ENCODE measurements at places on chromosomes 3 and 15.
A peak's percentile ranks its signal among the peaks of the same experiment; 100 is the strongest.

DNA sequence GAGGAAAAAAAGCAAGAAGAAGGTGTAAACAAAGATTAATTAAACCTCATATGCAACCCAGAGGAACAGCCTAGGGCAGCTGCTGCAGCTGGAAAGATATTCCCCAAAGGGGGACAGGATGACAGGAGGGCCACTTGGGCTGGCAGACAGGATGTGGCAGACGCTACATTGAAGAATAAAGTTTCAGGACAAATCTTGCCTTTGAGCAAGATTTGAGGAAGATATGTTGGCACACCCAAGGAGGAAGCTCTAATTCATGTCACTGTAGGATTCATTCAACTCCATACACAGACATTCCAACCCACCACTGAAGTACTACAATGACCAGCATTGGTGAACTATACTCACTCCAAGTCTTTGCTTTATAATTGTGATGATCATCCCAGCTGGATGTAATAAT, 504.0 kb downstream of the SHQ1 start:
- peak; percentile 2 for DNase-seq

- DNase-seq, result no peak
Measured at GRCh38 chr3:127819086-127819485, 3.2 kb downstream of the MGLL start.

DNA sequence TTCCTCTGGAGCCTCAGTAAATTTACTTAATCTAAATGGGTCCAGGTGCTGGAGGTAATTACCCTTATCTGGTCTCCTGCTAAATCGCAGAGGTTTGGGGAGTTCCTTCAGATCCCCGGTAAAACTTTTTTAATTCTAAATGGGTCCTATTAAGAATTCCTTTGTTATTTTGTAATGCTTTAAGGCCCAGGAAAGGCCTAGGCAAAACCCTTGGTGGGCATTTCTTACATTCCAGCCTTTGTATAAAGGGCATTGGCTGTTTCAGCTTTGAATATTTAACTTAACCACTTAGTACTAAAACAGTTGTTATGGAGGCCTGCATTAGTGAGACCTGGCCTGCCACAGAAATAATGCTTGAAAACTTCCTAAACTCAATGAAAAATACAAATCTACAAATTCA, 14.9 kb upstream of the ZNF662 start:
- no peak for DNase-seq

- no peak for DNase-seq
Measured at GRCh38 chr3:157280786-157281185, 120.8 kb upstream of the CCNL1 start.

DNA sequence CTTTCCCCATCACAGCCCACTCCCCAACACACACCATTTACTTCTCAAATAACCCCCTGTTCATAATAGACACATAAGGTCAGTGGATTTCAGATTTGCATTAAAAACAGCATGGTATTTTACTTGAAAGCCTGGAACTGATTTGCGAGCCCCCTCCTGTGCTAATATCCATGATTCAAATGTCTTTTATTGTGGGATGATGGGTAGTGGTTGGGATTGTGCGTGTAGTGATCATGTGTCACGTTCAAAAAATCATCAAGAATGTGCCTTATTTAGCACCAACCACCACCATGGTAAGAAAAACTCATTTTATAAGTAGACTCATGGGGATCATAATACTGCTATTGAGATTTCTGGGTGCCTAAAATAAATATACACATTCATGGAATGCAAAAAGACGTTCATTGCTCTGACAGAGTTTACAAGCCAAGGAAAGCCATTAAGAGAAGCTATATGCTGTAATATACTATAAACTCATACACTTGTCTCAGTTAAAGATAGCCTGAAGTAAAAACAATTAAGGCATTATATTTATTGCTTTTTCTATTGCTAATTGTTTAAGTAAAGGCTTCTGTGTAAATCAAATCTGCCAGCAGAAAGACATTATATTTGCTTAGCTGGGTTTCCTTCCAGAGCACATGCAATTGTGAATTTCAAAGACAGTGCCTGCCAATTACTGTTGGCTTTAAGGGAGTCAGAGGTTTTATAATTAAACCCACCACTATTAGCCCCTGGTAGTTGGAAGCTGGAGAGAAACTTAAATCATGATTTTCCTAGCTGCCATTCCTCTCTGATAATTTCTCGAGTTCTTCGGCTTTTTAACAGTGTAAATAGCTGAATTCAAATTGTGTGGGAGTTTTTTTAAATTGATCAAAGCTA, 4.0 kb downstream of the TRAT1 start:
- DNase-seq, result no peak

- no peak for DNase-seq
Measured at GRCh38 chr3:66597308-66597863, 96.6 kb upstream of the LRIG1 start.

GRCh38 chr3:127675651-127676391, 3.1 kb downstream of the ABTB1 start:
- DNase-seq, result peak; percentile 10

GRCh38 chr3:160027541-160028195, 39.0 kb downstream of the IL12A start:
- no peak for DNase-seq

- DNase-seq, result no peak
Measured at GRCh38 chr3:36714343-36715086, 49.8 kb downstream of the DCLK3 start.

DNA sequence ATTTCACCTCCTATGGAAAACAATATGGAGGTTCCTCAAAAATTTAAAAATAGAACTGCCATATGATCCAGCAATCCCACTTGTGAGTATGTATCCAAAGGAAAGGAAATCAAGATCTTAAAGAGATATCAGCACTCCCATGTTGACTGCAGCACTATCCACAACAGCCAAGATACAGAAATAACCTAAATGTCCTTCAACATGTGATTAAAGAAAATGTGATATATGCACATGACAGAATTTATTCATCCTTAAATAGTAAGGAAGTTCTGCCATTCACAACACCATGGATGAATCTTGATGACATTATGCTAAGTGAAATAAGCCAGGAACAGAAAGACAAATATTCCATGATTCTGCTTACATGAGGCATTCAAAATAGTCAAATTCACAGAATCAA, 303.6 kb upstream of the LRRN1 start:
- no peak for DNase-seq

- no peak for DNase-seq
Measured at GRCh38 chr3:171279972-171280371, 180.2 kb downstream of the TNIK start.

- no peak for DNase-seq
Measured at GRCh38 chr3:194632226-194632808, 902 bp downstream of the TMEM44 start.

DNA sequence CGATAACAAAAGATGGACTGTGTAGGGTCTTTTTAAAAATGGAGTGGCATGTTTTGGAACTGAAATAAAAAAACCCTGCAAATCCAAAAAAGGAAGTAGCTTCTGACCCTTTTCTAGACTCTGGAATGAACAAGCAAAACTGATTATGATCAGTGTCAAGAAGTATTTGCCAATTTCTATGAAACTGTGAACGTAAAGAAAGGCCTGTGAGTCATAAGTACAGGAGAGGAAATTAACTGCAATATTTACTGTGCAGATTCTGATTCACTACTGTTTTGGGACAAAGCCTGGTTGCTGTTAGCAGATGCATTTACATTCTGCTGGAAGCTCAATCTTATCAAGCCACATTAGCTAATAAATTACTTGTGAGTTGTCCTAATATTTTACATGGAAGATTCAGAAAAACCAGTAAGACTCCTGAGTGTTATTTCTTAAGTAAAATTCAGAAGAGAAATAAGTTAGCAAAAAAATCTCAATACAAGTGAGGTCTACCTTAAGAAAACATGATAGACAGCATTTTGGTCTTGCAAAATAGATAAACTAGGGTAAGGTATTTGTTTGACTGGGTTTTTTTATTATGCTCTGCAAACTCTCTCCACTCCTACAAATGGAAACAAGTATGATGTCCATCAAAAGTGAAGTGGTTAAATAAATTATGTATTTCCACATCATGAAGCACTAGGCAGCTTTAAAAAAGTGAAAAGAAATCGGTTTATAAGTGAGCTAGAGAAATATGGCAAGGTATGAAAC, 90.2 kb upstream of the LMOD3 start:
- peak; percentile 70 for DNase-seq

DNA sequence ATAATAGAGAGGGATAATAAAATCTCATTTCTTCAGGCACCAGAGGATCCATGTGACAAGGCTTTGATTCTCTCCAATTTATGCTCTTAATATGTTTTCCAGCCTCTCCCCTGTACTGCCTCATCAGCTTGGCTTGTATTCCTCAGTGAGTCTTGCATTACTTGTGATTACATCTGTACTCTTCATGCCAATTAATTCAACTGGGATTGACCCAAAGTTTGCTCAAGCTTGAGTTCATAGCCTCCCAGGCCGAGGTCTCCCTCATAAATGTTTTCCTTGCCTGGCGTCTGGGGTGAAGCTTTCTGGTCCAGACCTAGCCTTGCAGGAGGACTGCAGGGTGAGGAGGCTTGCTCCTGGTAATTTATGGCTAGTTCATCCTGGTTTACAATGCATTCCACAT, 146.9 kb downstream of the CHST2 start:
- DNase-seq, result peak; percentile 25

DNA sequence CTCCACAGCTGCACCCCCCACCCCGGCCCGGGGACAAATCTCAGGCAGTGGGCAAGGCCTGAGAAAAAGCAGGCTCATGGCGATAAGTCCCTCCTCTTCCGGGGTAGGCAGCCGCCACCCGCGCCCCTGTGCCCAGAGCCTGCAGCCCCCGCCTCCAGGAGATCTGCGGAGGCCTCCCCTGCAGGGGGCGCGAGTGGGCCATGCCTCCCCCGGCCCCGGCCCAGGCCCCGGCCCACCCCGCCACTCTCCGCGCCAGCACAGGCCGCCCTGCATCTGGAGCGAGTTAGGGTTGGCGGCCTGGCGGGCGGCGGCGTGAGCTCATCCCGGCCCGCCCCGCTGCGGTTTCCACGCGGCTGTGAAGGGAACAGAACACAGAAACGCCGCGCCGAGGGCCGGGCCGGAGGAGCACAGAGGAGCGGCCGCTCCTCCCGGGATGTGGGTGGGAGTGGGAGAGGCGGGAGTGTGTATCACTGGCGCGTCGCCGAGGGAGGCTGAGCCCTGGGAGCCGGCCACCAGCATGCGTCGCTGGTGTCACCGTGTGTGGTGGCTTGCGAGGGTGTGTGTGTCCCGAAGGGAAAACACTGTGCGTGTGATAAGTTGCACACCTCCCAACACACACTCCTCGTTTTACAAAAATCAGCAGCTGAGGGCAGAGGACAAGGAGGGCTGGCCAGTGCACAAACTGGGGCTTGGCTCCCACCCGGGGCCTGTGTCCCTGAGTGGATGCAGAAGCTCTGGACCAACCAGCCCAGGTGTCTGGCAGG, 17.2 kb downstream of the MYL3 start:
- DNase-seq, result peak; percentile 94

GRCh38 chr3:39275052-39275451, 4.8 kb downstream of the CX3CR1 start:
- no peak for DNase-seq

GRCh38 chr15:60010858-60011257, 6.7 kb downstream of the FOXB1 start:
- DNase-seq, result no peak

DNA sequence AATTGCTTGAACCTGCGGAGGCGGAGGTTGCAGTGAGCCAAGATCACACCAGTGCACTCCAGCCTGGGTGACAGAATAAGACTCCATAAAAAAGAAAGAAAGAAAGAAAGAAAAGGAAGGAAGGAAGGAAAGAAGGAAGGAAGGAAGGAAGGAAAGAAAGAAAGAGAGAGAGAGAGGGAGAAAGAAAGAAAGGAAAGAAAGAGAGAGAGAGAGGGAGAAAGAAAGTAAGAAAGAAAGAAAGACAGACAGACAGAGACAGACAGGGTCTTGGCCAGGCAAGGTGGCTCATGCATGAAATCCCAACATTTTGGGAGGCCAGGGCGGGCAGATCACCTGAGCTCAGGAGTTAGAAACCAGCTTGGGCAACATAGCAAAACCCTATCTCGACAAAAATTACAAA, 16.4 kb upstream of the DAG1 start:
- DNase-seq, result no peak
